ENCODE measurements at places on chromosomes 1 and 21.
A peak's percentile ranks its signal among the peaks of the same experiment; 100 is the strongest.

DNA sequence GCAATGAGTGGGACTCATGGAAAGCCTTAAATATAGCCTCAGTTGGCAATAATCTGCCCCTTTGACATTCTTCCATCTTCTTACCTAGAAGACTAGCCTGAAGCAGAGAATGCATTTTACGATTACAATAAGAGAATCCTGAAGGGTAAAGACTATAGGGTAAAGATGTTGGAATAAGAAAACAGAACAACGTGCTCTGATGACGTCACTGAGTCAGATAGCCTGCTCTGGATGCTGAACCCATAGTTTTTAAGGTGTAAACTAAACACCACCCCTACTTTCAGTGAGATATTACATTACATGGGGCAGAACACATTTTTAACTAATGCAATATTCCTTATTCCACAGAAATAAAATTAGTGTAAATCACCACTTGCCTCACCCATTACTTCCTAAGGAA is 240.4 kb downstream of the KCNT2 start:
- DNase-seq = no peak

GRCh38 chr1:42164551-42165420 is at the start of gene GUCA2A:
Gene GUCA2A, minus strand, starts transcription at chr1:42164745. Its CDS starts 33 bp downstream, at chr1:42164712.
- no peak for DNase-seq

DNA sequence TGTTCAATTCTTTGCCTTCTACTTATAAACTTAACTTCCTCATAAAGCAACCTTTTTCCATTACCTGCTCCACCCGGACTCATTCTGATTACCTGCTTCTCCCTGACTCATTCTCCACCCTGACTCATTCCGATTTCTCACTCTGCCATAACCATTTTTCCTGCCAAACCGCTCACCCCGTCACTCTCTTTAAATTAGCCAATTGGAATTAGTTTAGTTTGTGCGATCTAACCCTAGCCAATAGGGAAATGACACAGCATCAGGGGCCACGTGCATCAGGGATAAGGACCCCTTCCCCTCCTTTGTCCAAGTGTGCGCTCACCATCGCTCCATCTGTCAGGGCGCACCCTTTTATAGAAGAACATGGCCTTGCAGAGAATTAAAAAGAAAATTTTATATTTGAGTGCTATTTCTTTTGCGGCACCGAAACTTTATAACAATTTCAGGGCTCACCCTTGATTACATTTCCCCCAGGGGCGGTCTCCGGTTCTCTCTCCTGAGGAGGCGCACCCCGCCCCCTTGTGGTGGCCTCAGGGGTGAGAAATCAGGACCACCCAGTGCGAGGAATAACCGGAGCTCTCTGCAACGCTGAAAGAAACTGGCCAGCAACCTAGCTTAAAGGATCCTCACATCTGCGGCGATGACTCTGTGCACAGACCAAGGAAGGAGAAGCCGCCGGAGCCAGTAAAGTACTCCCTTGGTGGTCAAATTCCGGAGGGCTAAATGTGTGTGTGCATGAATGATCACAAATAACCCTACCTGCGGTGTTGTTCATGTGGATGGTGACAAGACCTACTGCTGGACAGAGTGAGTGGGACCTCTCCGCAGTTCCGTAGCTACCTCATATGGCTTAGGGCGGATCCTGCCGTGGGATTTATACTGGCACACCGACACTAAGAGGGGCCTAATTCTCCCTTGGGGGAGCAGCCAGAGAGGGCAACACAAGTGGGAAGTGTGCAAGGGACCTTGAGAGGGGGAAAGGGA is 30.3 kb upstream of the CBR3 start:
- peak; percentile 9 for DNase-seq

GRCh38 chr1:213326281-213327016 is 275.4 kb downstream of the RPS6KC1 start:
- DNase-seq = peak; percentile 2

DNA sequence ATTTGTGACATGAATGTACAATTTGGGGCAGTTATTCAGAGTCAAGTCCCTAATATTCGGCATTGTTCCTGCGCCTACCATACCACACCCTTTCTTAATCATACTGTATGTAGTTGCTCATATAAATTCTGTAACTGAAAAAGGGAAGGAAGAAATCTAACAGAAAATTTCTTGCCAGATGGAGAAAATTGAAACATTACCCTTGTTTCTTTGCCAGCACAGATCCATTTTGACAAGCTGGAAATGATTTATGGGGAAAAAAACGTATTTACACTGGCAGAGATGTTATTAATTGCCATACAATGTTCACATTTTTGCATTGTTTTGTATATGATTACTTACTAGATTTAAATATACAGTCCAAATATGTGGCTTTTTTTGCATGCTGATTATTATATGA is 363.8 kb upstream of the PKN2 start:
- no peak for DNase-seq

DNA sequence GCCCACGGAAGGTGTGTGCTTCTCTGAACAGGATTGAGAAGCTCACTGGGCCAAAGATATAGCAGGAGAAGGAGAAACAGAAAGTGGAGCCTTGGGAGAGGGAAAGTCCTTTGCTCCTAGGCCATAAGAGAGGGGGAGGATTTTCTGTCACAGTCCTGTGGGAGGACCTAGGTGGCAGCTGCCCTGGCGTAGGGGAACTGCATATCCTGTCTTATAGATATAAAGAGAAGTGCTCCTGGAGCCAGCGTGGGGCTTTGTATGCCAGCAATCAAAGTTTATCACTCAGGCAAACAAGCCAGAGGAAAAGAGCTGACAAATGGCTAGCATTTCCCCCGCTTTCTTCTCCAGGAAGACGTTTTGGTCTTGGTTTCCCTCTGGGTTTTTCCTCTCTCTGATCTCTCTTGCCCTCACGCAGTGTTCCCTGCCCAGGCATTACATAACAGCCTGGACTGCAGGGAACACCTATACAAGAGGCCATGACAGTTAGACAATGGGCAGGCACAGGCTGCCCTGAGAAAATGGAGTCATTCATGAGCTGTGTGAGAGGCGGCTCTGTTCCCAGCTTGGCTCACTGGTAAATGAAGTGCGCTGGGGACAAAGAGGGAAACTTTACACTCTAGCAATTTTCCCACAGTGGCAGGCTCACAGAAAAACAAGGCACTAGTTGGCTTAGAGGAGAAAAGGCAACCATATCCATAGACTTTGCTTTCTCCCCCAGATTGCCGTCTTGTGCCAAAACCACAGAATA is 52.5 kb upstream of the ZNF648 start:
- peak; percentile 8 for DNase-seq

Data from inflammatory macrophage (primary cell).